ENCODE measurements at places on chromosomes 2 and 18.
A peak's percentile ranks its signal among the peaks of the same experiment; 100 is the strongest.

DNA sequence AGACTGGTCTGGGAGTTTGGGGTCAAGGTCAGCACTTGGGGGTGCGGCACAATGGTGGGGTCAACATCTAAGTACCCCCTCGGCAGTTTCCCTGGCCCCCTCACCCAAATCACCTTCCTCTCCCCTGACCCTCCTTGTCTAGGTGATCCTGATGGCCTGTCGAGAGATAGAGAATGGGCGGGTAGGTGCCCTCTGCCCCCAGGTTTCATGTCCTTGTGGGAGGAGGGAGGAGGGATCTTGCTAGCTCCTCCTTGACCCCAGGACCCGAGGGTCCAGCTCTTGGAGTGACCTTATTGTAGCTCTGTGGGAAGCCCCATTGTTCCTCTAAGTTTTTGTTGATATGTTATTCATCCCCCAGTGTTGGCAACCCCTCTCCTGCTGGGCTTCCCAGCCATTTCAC is 3.6 kb downstream of the PTPN18 start:
- DNase-seq: no peak

GRCh38 chr18:35050705-35051195 is 9.5 kb downstream of the MAPRE2 start:
- DNase-seq: no peak

DNA sequence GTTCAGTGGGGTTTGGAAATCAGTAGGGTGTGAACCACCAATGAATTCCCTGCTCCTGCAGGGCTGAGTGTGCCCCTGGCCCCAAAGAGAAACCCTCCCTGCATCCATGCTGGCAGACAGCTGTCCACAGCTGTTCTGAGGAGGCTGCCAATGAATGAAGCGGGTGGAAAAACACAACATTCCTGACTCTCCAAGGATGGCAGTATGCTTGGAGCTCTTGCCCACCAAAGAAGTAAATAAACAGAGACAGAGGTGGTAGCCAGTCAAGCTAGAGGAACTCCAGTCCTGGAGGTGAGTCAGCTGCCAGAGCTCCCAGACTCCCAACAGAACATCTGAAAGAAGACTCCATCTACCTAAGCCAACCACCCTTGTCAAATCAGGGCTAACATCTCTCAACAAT is 6.2 kb downstream of the ZBTB7C start:
- no peak for DNase-seq

DNA sequence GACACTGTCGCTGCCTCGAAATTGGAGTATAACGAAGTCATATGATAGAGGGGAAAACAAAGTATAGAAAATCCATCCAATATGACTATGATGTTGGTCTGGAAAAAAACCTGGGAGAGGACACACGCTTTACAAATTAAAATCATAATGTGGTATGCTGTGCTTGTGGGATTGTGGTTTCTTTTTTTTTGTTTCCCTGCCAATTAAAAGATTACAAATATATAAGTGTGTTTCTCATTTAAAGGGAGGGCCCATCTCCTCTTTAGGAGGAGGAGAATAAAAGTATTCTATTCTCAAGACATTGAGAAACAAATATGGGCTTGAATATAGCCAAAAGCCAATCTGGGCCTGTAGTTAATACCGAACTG is 86.6 kb downstream of the EPHA4 start:
- peak; percentile 39 for DNase-seq

DNA sequence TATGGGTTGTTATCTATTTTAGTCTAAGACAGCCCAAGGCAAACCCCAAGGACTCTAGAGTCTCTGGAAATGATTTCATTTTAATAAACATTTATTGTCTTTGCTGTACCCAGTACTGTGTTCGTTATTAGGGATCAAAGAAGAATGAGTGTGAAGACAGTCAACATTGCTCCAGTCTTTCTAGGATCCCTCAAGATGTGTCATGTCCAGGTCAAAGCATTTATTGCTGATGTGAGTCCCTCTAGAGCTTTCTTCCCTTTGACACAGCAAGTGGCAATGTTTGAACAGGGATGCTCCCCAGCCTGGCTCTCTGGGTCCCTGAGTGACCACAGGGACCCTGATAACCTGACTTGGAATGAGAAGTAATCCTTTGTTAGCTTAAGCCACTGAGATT is 123.1 kb upstream of the STK17B start:
- no peak for DNase-seq

GRCh38 chr2:37857575-37858399 is 67.3 kb upstream of the RMDN2 start:
- DNase-seq: no peak

- DNase-seq: no peak
These were observed 528 bp upstream of the PCGF1 start for GRCh38 chr2:74507926-74508520.

GRCh38 chr2:25132299-25132635 is 36.1 kb downstream of the POMC start:
- DNase-seq: no peak

GRCh38 chr2:120029672-120030640 is 17.1 kb downstream of the EPB41L5 start:
- no peak for DNase-seq

- DNase-seq: no peak
These were observed 6.4 kb downstream of the ERLEC1 start for GRCh38 chr2:53793261-53793660.

DNA sequence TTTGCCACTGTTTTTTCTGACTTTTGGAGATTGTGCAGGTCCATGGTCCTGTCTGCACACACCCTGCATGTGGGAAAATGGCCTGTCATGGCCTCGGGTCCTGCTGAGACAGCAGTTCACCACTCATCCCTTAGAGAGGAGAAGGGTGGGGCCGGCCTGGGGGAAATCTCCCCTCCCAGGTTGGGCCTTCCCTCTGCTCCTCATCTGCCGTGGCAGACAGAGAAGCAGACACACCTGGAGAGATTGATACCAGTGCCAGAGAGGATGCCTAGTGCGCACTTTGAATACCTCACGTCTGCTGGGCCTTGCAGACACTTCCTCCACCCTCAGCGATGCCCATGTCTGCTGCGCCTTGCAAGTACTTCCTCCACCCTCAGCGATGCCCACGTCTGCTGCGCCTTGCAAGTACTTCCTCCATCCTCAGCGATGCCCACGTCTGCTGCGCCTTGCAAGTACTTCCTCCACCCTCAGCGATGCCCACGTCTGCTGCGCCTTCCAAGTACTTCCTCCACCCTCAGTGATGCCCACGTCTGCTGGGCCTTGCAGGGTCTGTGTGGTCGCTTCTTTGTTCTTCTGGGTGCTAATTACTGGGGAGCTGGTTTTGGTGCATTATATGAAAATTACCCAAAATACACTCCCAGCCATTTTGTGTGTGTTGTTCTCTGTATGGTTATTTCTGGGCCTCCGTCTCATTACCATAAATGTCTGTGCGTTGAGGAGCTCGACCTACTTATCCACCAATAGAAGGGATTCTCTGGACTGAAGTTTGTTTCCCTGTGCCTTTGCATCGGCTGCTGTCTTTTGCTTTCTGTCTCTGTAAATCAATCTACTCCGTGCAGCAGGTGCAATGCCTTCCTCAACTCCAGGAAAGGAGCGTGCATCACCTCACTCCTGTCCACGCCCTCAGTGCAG is 186.9 kb upstream of the PXDN start:
- no peak for DNase-seq

- DNase-seq: no peak
These were observed 311.2 kb upstream of the CRIM1 start for GRCh38 chr2:36044411-36044810.

- no peak for DNase-seq
These were observed 713.6 kb downstream of the SLC4A3 start for GRCh38 chr2:220341014-220341413.

- DNase-seq: no peak
These were observed 364.5 kb downstream of the PARD3B start for GRCh38 chr2:204909791-204910190.

DNA sequence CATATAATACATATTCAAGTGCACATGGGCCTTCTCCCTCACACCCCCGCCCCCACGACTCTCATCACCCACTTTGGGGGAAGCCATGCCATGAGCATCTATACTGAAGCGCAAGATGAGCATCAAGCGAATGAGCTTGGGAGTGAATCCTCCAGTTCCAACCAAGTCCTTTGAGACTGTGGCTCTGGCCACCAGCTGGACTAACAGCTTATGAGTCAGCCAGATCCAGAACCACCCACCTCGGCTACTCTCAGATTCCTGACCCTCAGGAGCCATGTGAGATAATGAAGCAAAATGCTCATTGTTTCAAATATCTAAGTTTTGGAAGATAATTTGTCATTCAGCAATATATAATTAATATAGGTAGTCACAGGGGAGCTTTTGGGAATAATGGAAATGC is 22.2 kb upstream of the IL1RL1 start:
- no peak for DNase-seq

GRCh38 chr2:203706403-203706802 is at the start of gene CD28:
Gene CD28 (plus strand): TSS chr2:203706639. CDS start chr2:203706697, 58 bp downstream.
- no peak for DNase-seq

GRCh38 chr2:4782647-4783046 is 909.5 kb upstream of the SOX11 start:
- no peak for DNase-seq

- DNase-seq: no peak
These were observed 276.7 kb downstream of the DSEL start for GRCh38 chr18:67239826-67240225.

DNA sequence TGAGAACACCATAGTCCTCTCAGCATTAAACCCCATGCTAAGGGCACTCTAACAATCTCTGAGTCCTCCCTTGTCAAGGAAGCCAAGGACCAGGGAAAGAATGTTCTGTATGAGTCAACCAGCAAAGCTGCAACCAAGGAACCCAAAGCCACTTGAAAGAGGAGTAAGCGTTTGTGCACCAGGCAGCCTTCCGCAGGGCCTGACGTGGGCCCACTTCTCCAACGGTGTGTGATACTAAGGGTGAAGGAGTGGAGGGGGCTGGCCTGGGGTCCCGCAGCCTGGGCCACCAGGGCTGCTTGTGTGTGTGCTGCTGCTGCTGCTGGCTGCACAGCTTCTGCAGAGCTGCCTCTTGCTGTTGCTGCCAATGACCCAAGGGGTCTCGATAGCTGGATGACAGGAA is 30.1 kb upstream of the GALNT14 start:
- DNase-seq: no peak

GRCh38 chr18:79129120-79129519 is 59.9 kb downstream of the ATP9B start:
- DNase-seq: no peak

DNA sequence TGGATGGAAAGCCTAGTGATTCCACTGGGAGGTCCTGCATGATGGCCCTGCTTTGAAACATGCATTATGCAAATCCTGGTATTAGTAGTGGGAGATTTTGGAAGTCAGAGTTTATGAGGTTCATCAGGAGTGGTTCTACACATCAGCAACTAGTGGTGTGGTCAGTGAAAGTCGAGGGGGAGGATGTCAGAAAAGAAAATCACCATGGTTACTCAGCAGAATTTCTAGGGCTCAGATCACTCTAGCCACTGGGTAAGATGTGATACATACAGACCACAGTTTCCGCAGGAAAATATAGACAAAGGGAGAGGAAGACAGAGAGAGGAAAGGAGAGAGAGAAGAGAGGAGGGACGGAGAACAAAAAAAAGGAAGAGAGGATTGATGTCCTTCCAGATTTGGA is 2100.7 kb upstream of the PIK3C3 start:
- no peak for DNase-seq

- no peak for DNase-seq
These were observed 36.2 kb downstream of the CREB1 start for GRCh38 chr2:207565736-207566500.

DNA sequence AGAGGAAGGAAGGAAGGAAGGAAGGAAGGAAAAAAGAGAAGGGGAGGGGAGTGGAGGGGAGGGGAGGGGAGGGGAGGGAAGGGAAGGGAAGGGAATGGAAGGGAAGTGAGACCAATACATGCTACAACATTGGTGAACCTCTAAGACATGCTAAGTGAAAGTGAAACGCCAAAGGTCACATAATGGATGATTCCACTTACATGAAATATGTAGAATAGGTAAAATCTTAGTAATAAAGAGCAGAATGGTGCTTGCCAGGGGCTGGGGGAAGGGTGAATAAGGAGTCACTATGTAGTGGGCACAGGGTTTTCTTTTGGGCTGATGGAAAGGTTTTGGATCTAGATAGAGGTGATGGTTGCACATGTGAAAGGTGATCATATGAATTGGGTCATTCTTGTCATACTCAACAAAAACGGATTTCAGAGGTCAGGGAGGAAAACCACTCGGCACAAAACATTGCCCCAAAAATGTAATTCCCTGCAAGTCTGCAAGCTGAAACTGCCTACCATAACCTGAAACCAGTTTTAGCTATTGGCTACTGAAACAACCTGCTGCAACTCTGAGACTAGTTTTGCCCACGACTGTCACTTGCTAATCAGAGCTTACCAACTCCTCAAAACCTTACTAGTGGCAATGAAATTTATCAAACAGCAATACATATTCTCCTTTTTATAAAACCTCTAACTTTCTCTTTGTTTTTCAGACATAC is 59.2 kb downstream of the CCDC141 start:
- no peak for DNase-seq

GRCh38 chr18:10455726-10456453 is 1.5 kb downstream of the APCDD1 start:
- DNase-seq: no peak

DNA sequence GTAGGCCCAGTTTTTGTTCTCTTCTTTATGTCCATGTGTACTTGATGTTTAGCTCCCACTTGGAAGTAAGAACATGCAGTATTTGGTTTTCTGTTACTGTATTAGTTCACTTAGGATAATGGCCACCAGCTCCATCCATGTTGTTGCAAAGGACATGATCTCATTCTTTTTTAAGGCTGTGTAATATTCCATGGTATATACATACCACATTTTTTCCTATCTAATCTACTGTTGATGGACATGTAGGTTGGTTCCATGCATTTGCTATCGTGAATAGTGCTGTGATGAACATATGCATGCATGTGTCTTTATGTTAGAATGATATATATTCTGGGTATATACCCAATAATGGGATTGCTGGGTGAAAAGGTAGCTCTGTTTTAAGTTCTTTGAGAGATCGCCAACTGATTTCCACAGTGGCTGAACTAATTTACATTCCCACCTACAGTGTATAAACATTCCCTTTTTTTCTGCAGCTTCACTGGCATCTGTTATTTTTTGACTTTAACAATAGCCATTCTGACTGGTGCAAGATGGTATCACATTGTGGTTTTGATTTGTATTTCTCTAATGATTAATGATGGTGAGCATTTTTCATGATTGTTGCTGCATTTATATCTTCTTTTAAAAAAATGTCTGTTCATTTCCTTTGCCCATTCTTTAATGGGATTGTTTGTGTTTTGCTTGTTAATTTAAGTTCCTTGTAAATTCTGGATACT is 22.9 kb downstream of the LTBP1 start:
- DNase-seq: no peak

DNA sequence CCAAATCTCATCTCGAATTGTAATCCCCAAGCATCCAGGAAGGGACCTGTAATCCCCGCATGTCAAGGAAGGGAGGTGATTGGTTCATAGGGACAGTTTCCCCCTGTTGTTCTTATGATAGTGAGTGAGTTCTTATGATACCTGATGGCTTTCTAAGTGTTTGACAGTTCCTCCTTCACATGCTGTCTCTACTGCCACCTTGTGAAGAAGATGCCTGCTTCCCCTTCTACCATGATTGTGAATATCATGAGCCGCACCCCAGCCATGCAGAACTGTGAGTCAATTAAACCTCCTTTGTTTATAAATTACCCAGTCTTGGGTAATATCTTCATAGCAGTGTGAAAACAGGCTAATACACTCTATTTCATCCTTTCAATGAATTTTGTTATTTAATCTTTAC is 446.7 kb downstream of the RNF144A start:
- no peak for DNase-seq

- DNase-seq: no peak
These were observed 36.6 kb upstream of the IKZF2 start for GRCh38 chr2:213187833-213188532.
